ENCODE measurements at places on chromosomes 4 and X. TPM values are rescaled to one million over a fixed set of nuclear protein-coding genes. Genes with fewer than 3 reads are reported as not detected.
A peak's percentile ranks its signal among the peaks of the same experiment; 100 is the strongest.

DNA sequence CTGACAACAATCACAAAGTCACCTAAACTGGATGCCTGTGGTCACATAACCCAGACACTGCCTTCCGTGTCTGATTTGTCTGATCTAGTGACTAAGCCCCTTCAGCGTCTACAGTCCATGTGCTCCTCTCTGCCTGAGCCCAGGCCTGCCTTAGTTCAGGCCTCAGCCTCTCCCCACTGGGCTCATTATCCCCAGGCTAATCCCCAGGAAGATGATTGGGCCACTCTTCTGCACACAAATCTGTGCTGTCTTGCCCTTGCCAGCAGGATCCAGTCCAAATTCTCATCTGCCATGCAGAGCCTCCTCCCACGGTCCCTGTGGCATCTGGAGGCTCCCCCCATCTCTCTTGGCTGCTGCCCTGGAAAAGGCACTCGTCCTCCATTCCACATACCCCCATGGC, 96.5 kb downstream of the SLC2A9 start:
- DNase-seq: no peak

DNA sequence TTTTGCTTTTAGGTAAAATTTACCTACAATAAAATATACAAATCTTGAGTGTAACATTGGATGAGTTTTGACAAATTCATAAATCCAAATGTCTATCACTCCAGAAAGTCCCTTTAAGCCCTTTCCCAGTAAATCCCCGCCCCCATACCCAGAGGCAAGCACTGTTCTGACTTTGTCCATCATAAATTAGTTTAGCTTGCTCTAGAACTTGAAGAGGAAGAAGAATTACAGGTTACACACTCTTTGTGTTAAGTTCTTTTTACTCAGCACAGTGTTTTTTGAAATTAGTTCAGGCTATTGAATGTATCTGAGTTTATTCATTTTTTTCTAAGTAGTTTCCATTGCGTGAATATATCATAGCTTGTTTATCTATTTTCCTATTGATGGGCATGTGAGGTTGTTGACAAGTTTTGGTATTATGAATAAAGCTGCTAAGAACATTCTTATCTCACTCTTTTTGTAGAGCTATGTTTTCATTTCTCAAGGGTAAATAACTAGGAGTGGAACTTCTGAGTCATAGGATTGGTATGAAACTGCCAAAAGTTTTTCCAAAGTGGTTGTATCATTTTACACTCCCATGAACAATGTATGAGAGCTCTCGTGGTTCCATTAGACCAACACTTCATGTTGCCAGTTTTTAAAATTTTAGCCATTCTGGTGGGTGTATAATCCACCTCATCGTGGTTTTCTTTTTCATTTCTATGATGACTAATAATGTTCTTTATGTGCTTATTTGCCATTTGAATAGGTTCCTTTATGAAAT, 22.4 kb upstream of the HPSE start:
- peak; percentile 60 for DNase-seq

DNA sequence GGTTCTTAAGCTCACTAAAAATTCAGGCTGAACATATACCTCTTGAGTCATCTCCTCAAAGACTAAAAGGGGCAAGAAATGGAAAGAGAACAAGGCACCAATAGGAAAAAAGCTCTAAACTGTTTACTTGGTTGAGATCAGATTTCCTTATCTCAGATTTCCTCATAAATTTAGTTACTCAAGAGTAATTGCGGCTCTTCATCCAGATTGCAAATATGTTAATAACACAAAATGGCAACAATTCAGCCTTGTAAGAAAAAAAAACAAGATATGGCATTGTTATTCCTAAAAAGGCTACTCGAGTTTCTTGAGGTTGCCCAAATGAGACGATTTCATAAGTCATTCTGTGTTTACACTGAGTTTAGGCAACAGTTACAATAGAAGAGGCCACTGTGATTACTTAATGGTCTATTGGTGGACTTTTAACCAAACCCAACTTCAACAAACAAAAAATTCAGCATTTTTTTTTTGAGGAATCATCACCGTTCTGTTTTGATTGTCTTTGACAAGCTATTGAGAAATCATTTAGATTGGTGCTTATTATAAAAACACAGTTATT, 97.9 kb upstream of the PDHA1 start:
- DNase-seq: no peak

DNA sequence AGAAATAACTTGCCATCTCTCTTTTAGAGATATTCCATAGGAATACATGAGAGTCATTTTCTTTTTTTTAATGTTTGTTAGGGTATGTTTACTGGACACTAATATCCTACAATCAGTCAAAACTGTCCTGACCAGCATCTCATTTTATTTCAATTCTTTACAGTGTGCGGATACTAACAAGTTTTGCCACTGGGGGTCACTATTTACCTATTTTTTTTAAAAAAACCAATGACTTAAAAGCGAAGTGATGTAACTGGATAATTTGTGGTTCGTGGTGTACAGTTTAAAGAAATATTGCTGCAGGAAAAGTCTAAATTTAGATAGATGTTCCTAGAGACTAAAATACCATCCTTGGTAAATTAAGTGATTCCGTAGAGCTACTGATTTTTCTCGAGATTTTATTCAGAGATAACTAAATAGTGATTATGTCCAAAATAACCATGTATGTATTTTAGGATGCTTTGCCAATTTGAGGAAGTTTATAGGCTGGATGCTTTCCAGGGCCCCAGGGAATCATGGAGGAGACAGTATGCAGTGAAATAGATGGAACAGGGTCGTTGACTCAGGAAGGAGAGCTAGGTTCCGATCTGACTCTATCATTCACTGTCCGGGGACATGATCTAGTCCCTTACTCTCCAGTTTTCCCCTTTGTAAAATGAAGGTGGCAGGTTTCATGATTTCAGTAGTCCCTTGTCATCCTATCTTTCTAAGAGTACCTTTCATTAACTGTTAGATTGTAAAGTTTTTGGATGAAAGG, 34.0 kb upstream of the GNPDA2 start:
- peak; percentile 7 for DNase-seq

DNA sequence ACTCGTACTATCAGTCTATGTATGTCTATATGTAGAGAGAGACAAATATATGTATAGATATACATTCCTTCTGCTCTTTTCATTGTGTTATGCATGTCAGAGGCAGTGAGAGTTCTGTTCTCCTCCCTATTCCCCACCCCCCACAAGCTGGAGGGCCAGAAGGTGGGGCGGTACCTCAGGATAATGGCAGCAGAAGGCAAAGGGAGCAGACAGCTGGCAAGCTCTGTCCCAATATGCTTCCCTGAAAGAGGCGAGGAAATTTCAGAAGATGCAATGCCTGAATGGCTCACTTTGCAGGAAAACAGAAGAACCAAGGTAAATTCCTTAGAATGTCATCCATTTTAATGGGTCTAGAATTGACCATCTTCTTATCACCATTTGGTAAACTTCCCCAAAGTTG, 114.4 kb downstream of the NAA11 start:
- no peak for DNase-seq

DNA sequence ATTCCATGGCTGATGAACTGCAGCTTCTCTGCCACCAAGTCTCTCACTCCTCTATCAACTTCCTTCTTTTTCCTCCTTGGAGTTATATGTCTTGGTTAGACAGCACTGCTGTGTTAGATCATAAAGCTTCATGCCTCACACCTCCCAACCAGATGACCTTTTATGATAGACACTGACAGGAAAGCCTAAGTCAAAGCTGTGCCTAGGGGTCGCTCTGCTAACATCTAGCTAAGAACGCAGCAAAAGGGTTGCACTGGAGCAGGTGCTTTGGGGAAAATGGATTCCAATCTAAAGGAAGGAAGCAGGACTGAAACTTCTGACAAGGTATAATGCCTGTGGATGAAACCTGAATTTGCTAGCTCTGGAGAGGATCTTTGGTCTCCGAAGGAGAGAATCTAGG, 509.7 kb downstream of the SMARCA1 start:
- no peak for DNase-seq

Gene IL21
- not detected for total RNA-seq

Gene TMPRSS11B
- total RNA-seq: not detected

Gene CT45A5
- total RNA-seq: not detected
